ENCODE measurements at places on chromosomes 7 and 10. TPM values are rescaled to one million over a fixed set of nuclear protein-coding genes. Genes with fewer than 3 reads are reported as not detected.
A peak's percentile ranks its signal among the peaks of the same experiment; 100 is the strongest.

- DNase-seq = no peak
These were observed 22.6 kb downstream of the TMEM254 start for GRCh38 chr10:80100861-80101695.

DNA sequence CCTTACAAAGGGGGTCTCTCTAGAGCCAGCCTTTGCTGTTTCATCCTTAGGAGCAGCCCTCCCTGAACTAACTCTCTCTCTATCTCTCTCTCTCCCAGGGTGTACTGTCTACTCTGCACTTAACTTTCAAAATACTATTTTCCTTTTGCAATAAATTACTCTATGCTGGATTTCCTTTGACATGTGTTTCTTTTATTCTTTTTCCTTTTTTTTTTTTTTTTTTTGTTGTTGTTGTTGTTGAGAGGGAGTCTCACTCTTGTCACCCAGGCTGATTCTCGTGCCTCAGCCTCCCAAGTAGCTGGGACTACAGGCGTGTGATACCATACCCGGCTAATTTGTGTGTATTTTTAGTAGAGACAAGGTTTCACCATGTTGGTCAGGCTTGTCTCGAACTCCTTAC, 1.5 kb upstream of the ZNF3 start:
- DNase-seq = no peak

DNA sequence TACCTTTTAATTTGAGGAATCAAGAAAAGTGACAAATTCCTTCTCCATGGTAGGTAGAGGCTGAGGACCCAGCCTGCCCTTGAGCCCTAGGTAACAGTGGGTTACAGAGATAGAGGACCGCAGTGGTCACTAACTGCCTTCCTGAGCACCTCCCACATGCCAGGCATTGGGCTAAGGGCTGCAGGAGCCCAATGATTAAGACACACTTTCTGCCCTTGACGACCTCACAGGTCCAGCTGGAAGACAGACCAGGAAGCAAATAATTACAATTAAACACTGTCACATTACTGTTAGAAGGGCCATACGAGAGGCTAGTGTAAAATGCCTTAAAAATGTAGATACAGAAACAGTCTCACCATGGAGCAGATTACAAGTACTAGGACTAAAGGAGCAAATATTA, 156.8 kb upstream of the NFE2L3 start:
- no peak for DNase-seq

GRCh38 chr7:12032146-12032545, 178.9 kb upstream of the TMEM106B start:
- DNase-seq = no peak

DNA sequence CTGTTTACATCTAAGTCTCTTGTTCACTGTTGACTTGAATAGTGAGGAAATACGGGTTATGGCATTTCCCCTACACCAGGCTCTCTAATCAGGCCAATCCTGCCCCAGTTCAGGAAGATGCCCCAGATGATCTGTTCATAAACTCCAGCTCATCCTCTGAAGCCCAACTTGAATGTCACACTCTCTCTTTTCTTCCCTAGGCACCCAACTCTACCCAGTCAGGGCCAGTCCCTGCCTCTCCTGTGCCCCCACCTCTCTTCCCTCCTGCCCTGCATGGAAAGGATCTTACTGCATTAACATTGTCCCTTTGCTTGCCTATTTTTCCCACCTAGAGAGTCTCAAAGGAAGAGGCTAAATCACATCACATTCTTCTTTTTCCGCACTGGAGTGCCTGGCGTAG, 10.6 kb upstream of the TRPV6 start:
- no peak for DNase-seq

GRCh38 chr10:130686689-130687300, 550.6 kb downstream of the GLRX3 start:
- no peak for DNase-seq

DNA sequence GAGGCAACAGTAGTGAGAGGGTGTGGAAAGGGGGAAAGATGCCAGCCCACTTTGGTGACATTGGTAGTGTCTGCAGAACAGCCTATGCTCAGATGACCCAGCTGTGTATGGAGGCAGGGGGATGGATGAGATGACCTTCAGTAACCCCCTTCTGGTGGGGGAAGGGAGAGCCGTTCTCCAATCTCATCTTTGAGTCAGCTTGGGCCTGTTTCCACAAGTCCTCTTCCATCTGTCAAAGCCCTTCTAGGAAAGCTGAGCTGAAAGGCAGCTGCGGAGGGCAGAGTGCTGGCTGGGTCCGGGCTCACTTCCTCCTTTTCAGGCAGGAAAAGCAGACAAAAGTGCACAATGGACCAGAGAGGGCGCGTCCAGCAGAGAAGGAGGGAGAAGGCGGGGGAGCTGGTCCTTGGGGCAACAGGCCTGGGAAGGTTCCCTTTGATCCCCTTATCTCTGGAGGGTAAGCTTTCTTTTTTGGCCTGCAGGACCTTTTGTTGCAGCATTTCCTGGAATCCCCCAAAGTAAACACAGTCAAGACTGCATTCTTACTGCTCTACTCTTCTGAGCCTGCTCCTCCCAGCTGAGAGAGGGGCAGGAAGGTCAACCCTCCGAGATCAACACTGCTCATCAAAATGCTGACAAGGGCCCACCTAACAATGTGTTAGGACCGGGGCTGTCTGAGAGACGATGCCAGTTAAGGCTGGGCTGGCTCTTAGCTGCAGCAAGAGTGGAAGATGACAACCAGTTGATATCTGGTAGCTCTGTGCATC, 1.2 kb upstream of the LRMDA start:
- no peak for DNase-seq

GRCh38 chr7:4884164-4884563, 648 bp upstream of the RADIL start:
- no peak for DNase-seq

DNA sequence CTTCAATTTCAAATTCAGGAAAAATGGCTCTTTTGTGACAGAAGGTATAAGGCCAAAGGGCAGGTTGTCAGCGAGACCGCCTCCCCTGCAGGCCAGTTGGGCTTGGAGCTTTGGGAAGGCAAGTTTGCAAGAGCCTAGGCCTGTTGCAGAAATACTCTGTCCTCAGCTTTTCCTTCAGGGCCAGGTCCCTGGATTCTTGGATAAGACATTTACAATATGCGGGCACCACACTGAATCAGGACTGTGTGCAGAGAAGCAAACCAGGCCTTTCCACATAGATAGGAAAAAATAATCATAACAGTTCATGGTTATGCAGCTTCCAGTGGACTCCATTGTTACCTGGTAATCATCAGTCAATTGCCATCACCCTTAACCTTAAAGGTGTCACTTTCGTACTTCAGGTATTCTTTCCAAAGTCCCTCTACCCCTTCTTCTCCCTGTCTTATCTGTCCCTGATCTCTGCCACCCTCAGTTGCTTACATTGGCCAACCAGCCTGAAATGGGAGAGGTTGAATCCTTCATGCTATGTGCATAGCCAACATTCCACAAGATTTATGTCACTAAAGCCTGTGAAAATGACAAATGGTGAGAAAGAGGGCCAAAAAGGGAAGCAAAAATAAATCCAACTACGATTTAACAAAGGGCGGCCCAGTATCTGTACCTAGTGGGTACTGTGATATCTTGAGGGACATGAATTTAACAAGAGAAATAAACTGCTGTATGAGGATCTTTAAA, 304.5 kb upstream of the NFE2L3 start:
- DNase-seq = no peak

DNA sequence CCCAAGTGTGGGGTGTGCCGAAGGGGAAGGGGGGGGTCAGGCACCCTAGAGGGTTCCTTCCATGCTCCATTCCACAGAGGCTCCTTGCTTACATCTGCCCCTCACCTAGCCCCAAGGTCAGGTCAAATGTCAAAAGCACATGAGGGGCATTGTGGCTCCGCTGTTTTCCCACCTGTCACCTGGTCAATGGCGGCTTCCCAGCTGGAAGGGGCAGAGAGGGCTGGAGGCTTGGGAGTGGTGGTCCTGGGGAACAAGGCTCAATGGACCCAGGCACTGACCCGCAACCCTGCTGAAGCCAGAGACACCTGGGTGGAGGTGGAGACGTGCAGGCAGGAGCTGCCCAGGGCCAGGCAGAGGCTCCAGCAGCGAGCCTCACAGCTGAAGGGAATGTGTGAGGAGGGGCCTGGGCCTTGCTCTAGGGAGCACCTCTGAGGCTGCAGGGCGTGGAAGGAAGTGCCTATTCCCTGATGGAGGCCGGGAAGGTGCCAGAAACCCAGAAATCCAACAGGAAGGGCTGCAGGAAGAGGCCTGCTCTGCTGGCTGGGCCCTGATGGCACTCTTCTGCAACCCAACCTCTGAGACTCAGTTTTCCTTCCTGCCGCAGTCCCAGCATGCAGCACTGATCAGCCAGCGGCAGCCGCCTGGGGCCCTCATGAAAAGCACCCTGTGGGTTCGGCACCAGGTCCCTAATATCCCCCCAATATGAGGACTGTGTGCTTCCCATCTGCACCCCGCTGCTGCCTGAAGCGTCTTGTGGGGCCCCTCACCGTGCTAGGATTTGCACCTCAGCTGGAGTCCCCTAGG, 16.0 kb downstream of the RASGEF1A start:
- peak; percentile 29 for DNase-seq

DNA sequence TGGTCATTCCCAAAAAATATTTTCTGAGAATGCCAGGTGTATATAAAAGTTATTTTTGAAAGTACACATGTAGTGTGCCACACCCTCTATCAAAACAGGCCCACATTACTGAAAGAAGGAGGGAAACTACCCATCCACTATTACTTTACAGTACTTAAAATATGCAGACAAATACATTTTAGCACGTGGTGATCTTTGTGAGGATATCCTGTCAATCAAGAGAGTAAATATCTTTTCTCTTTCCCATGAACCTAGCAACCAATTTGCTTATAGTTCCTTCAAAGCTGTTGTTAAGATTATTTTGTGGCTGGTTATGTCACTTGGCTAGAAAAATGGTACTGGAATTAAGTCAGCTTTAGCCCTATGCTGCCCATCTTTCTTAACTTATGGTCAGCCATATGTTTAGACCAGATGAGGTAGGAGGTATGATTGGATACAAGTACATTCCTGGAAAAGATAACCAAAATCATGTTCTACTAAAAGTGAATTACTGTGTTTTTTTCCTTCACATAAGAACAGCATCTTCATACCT, 70.1 kb downstream of the AUTS2 start:
- no peak for DNase-seq

- DNase-seq = no peak
These were observed 26.2 kb upstream of the INHBA start for GRCh38 chr7:41729059-41729458.

- no peak for DNase-seq
These were observed 75.5 kb downstream of the SIRT1 start for GRCh38 chr10:67959839-67960476.

- no peak for DNase-seq
These were observed 258.6 kb downstream of the CXCL12 start for GRCh38 chr10:44126291-44126717.

DNA sequence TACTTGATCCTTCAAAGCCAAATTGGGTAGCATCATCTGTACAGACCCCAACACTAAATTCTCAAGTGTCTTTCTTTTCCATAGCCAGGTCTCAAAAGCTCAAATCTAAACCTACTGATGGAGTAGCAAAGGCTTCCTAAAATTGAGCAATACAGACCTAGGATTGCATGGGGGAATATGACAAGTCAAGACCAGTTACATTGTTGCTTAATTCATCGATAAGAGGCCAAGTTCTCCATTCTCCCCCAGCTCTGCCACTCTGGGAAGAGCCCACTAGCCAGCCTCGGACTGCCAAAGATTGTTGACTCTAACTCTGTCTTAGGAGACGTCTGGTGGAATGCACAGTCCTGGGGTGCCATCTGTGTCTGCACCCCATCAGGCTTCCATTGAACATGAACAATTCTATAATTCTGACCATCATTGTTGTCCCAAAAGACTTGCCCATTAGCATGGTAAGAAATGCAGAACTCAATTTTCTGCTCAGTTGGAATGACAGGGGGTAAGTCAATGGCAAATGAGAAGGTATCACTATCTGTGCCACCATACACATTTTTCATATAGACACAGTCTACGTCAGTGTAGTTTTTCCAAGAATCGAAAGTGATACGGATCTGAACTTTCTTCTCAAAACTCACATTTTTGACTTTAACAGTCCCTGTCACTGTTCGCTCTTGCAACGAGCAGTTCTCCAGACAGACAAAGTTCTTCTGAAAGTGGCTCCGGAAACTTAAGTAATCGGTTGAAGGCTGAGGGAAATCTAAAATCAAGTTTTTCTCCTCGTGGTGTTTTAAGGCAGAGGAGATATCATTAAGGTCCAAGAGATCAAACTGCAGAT, 2.9 kb downstream of the PPP1R3C start:
- DNase-seq = no peak

- no peak for DNase-seq
These were observed 5.7 kb upstream of the WDR86 start for GRCh38 chr7:151415375-151416105.

GRCh38 chr7:113143486-113144257, 25.3 kb upstream of the SMIM30 start:
- DNase-seq = no peak

DNA sequence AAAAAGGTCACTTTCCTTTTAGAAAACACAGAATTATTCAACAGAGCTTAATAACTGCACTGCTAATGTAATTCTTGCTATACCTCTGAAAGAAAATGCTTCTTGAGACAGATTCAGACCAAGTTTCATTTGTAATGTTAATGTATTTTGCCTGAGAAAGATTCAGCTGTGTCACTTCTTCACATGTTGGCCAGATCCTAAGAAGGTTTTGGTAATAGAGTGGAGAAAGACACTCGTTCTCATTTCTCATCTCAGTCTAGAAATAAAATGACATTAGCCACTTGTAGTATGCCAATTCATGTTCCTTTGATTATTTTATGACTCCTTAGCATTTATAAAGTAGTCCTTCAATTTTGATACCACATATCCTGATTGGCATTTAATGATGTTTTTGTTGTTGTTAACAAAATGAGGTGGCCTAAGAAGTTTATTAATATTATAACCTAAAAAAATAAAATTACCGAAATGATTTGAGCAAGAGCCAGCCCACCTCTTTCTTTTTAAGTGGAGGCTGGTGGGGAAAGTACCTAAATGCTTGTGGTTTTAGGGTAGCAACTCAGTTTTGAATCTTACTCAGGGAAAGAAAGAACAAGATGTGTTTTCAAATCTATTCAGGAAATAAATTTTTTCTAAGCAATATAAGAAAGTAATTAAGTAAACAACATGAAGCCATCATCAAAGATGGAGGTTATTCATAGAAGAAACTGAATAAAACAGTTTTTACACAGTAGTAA, 16.4 kb upstream of the ELAPOR2 start:
- DNase-seq = no peak

- no peak for DNase-seq
These were observed 16.8 kb upstream of the CSGALNACT2 start for GRCh38 chr10:43121444-43121843.

Gene ADAM22
- total RNA-seq = 6.1 TPM

Gene TAS2R41
- not detected for total RNA-seq

Gene MYH16
- total RNA-seq = not detected

Gene GPER1
- total RNA-seq = 8.3 TPM

Gene EBLN1
- not detected for total RNA-seq

Gene GPR37
- 0.98 TPM for total RNA-seq

Measured in vagina (tissue), 2 donors.